ENCODE measurements at places on chromosomes 12 and 14.

- DNase-seq: peak; percentile 19
These were observed 10.1 kb downstream of the MLF2 start for GRCh38 chr12:6742834-6743233.

DNA sequence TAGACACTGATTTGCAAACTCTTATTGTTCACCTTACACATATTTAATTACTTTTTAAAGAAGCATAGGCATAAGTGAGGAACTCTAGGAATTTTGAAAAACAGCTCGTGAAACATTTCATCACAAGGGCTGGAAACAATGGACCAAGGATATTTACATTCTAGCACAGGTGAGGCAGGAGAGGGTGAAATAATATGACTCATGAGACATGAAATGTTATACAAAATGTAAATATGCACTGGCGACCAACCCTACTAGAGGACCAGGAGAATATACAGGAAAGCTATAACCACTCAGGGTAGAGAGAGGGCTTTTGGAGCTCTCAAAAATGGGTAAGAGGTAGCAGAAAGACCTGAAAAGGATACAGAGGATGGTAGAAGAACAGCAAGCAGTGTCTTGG lies 115.3 kb downstream of the PTGER2 start:
- no peak for DNase-seq

GRCh38 chr12:82746668-82747067 lies 60.0 kb downstream of the TMTC2 start:
- no peak for DNase-seq

DNA sequence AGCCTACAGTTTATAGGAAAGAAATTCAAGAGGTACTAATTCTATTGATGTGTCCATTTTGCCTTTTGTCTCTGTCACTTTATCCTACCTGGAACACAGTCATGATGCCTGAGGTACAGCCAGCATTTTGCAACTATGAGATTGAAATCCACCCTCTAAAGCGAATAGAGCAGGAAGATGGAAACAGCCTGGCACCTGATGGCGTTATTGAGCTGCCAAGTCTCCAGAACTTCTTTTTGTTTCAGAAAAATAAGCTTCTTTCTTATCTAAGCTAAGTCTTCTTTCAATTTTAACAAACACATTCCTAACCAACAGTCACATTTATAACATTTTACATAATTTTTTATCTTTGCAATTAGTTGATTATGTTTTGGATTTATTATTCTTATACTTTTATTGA lies 182.1 kb downstream of the PAWR start:
- DNase-seq: no peak

GRCh38 chr12:42666671-42667243 lies 77.2 kb upstream of the PRICKLE1 start:
- DNase-seq: peak; percentile 63

DNA sequence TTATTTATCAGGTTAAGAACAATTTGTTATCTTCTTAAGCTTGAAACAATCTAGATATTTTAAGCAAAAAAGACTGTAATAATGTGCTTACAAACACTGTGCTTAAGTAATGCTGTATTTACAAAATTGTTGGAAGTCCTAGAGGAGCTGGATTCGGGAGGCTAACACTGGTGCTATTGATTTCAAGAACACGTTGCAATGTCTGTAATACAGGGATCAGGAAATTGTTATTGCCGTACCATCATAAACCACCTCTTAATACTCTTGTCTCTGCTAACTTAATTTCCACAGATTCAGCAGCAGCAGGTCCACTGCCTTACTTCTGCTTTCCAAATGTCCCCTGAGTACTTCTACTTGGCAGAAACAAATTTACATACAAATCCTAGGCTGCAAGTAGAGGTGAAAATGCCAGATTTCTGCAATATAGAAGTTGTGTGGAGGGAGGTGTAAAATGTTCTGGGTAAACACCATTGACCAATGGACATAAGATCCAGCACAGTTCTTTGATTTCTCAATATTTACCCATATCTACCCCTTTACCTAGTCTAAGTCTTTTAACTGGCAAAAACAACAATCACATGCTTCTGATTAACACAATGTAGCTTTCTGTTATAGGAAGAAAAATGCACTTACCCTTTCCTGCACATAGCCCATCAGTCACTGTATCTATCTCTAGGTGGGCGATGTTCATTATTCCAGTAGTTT lies 663.4 kb downstream of the TMTC2 start:
- DNase-seq: no peak

DNA sequence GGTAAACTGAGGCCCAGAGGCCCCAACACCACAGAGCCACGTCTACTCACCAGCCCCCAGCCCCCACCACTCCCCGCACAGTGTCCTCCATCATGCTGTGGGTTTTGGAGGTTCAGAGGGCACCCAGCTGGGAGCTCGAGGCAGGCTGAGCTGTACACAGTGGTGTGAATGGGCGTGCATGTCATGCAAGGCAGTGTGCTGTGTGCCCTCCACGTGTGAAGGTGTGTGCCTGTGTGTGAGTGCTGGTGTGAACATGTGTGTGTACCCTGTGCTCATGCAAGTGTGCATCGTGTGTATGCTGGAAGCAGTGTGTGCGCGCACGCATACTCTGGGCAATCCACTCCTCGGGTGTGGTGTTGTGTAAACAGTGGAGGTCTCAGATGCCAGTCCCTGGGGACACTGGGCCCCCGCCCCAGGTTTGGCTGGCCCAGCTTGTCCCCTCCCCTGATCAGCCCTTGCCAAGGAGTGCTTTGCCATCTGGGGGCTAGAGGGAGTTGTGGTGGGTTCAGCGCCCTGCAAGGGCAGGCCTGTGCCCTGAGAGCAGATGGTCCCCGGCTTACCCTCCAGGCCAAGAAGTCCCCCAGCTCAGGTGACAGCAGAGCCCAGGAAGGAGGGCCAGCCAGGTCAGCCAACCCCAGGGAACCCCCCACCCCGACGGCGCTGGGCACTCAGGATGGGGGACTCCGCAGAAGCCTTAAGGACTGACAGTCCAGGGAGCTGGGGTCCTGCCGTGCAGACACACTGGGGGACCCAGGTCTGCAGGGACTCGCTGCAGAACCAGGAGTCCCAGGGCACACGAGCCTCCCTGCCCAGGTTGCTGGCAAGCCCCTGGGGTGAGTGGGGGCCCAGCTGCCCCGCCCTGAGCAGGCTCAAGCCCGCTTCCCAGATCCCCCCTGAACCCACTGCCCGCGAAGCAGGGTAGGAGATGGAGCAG lies 23.8 kb upstream of the GPR132 start:
- no peak for DNase-seq

- DNase-seq: no peak
These were observed 14.8 kb upstream of the RNASE10 start for GRCh38 chr14:20490563-20490962.

GRCh38 chr14:100076133-100076532 lies 10.9 kb downstream of the EVL start:
- peak; percentile 56 for DNase-seq

- no peak for DNase-seq
These were observed 2.8 kb downstream of the OLR1 start for GRCh38 chr12:10169104-10169503.

GRCh38 chr12:27151479-27151878 lies 69.1 kb upstream of the C12orf71 start:
- DNase-seq: no peak

GRCh38 chr12:46361667-46362034 lies 10.9 kb downstream of the SLC38A2 start:
- no peak for DNase-seq

DNA sequence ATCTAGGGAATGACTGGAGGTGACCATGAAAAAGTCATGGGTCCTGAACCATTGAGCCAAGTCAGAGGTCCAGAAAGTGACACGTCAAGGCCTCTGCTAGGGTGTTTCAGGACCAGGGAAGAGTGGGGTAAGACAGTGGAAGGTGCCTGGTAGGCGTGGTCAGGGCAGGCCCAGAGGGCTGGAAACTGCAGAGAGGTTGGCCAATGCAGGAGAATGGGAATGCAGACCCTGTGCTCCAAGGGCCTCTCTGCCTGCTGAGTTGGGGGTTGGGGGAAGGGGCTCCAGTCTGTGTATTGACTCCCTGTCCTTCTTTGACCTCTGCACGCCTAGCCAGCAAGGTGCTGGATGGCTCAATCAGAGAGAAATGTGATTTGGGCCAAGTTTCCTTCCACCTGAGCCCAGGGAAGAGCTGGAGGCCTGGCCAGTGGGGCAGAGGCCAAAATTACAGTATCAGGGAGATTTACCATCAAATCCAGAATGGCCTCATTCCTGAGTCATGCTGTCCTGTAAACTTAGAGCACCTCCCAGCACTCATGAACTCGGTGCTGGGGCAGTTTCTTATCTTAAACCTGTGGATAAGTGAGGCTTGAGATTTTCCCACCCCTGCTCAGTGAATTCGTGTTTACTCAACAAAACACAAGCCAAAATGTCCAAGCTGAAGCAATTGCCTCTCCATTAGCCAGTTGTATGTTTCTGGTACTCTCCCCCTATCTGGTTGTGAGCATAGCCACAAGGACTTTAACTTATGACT lies 24.4 kb downstream of the IRF2BPL start:
- DNase-seq: peak; percentile 56

DNA sequence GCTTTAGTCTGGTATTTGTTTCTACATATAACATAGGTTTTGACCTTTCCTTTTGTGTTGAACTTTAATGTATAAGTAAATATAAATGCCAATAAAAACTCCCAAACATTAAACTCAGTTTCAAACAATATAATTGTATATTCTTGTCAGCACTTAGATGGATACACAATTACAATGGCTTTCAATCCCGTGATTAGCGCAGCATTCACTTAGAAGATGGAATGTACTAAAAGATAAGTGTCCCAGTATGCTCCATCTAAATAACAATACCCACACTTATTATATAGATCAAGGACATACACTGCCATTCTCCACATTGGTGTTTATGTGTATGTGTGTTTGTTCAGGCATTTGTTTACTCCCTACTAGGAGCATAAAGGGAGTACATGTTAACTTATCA lies 193.1 kb downstream of the SOX5 start:
- no peak for DNase-seq

DNA sequence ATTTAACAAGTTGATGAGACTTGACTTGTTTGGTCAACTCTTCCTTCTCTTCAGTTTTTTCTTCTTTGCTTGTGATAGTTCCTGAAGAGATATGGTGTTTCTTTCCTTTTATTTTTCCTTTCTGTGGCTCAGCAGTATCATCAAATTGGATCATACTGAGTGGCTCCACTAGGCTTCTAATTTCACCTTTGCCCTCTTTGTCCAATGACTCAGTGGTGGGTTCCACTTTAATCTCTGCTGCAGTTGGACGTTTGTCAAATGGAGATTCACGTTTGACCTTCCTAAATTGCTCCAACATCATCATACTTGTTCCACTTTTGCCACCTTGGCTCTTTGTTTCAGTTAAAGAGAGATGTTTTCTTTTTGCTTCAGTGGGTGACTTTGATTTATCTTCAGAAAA lies 41.5 kb downstream of the FAM186A start:
- no peak for DNase-seq

DNA sequence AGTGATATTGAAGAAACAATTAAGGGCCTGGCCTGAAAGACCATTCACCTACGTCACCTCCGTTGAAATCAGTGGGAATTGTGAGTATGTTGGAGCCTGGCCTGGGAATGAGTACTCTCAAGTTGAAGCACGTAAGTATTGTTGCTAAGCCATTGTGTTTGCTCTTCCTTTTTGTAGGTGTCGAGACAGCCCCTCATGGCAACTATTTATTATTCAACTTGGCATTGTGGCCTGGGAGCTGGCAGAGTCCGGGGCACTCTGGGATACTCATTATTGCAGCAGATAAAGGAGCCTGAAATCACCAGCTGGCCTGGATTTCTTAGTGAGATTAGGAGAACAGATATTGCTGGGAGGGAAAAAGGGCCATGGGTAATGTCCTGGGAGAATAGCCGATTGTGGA lies 147.4 kb downstream of the C12orf75 start:
- no peak for DNase-seq

DNA sequence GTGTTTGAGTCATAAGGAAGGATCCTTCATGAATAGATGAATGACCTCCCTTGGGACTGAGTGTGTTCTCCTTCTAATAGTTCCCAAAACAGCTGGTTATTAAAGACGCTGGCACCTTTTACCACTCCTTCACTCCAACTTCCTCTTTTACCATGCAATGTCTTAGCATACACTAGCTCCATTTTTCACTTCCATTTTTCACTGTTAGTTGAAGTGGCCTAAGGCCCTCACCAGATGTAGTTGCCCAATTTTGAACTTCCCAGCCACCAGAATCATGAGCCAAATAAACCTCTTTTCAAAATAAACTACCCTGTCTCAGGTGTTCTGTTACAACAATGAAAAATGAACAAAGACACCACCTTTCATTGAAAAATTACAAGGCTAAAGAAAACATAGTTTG lies 64.7 kb downstream of the GPR65 start:
- no peak for DNase-seq

DNA sequence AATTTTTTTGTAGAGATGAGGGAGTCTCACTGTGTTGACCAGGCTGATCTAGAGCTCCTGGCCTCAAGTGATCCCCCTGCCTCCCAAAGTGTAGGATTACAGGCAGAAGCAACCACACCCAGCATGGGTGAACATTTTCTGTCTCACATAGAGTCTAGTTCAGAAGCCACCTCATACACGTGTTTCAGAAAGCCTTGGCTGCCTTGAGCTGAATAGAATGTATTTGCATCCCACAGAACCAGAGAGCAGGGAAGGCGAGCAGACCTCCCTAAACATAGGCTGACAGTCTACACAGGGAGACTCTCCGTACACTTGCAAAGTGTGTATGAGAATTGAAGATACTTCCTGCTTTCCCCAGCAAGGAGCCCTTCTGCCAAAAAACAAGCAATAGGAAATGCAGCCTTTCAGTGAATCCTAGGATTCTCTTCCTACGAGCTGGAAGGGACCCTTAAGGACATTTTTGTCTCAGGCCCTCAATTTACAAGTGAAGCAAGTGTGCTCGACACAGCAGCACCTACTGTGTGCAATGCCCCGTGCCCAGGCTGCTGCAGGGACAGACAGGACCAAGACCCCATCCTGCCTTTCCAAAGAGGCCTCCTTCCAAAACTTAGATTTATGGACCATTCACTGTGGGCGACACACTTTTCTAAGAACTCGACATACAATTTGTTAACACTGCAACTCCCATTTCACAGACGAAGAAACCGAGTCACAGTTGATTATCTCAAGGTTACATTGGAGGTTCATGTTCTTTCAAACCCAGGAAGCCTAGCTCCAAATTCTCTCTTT lies 11.2 kb downstream of the NUAK1 start:
- no peak for DNase-seq

DNA sequence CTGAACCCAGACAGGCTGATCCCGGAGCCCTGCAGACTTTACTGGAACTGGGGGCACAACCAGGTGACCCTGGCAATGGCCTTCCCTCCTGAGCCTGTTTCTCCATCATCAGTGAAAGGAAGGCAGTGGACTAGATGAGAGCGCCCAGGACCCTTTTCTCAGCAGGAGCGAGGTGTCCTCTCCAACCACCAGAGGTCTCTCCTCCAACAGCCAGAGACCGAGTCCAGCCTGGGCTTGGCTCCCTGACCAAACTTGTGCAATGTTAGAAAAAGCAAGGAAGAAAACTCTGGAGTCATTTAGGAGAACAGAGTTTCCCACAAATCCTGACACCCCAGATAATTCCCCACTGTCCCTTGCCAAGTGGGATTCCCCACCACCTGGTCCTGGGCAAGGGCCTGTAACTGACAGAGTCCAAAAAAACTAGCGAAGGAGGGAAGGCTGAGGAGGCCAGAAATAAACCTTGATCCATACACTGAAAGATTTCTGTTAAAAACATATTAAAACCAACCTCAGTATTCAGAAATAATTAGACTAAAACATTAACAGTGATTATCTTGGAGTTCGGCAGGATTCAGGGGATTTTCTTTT lies 9.0 kb downstream of the RPS6KL1 start:
- DNase-seq: peak; percentile 57
